ENCODE measurements at places on chromosomes 5 and 9. TPM values are rescaled to one million over a fixed set of nuclear protein-coding genes. Genes with fewer than 3 reads are reported as not detected.

The DIRAS2 gene
- total RNA-seq, result 1.2 TPM

The KIAA0825 gene
- 2.1 TPM for total RNA-seq

The FOXD4L5 gene
- total RNA-seq, result 0.27 TPM

The TAF11L7 gene
- not detected for total RNA-seq

The FSTL4 gene
- total RNA-seq, result 0.06 TPM

The COL5A1 gene
- total RNA-seq, result 129 TPM

The TNFSF8 gene
- total RNA-seq, result not detected

The LMBRD2 gene
- total RNA-seq, result 15.6 TPM

- H3K4me3 ChIP-seq, result no peak overlapping the region
- no peaks in the 10 kb centered on the region for H3K27me3 ChIP-seq
- peak overlapping the region; percentile 69 for H3K27ac ChIP-seq
- peaks cover 5% of the 10 kb centered on the region for H3K4me1 ChIP-seq
These were observed 6.8 kb upstream of the CEL start for GRCh38 chr9:133054966-133055365.

DNA sequence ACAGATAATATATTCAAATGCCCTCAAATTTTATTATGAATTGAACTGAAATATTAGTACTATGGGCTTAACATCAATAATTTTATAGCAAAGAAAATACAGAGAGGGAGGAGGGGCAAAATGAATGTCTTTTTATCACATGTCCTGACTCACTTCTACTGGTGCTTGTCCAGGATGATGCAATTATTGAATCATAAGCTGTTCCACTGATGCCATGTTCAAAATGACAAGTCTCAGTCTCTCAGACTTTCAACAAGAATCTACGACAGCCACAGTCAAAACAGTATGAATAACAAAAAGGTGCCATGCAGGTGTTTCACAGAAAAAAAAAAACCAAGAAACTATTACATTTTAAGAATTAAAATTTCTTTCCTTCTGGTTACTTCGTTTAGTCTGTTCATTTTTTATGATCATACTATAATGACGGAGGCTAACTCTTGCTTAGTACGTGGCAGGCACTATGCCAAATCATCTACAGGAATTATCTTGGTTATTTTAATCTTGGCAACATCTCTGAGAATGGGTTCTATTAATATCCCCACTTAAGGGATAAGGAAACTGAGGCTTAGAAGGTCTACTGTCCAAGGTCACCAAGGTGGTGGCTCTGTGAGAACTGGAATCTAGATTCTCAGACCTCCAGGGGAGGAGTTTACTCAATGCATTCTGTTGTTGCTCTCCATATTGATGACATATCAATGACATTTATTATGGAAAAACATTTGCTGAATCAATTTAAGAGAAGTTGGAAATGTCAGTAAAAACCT lies 61.5 kb downstream of the NR3C1 start:
- H3K4me3 ChIP-seq, result no peak overlapping the region
- H3K27ac ChIP-seq, result no peak overlapping the region
- DNase-seq, result no peak
- no peaks in the 10 kb centered on the region for H3K4me1 ChIP-seq
- no peaks in the 10 kb centered on the region for H3K36me3 ChIP-seq
- no peaks in the 10 kb centered on the region for H3K27me3 ChIP-seq

DNA sequence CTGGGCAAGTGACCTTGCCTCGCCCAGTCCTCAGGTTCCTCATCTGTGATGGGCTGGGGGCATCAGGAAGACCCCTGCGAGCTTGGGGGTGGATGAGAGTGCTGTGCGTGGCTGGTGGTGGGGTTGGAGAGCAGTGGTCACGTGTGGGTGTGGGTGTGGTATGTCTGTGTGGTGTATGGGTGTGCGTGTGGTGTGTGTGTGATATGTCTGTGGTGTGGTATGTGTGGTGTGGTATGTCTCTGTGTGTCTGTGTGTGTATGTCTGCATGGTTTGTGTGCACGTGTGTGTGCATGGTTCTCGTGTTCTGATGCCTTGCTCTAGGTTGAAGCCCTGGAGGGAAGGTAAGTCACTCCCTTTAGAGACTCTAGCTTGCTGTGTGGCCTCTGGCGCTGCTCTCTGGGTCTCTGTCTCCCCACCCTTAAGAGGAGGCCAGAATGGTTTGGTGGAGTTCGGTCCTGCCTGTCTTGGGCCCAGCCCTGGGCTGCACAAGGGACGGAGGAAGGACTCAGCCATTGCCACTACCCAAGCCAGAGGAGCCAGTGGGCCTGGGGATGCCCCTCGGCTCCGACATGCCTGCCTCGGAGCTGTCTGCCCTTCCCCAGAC lies 87.0 kb downstream of the RXRA start:
- peaks cover 3% of the 10 kb centered on the region for H3K36me3 ChIP-seq
- H3K4me3 ChIP-seq, result no peak overlapping the region

DNA sequence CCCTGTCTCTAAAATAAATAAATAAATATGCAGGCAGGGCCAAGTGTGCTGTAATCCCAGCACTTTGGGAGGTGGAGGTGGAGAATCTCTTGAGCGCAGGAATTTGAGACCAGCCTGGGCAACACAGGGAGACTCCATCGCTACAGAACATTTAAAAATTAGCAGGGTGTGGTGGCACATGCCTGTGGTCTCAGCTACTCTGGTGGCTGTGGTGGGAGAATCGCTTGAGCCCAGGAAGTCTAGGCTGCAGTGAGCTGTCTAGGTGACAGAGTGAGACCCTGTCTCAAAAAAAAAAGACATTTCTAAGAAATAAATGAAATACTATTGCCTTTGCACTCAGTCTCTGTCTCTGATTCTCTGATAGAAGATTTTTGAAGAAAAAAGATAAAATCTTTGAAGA lies 1.2 kb upstream of the PCDHGA10 start:
- no peaks in the 10 kb centered on the region for H3K36me3 ChIP-seq
- no peaks in the 10 kb centered on the region for H3K27me3 ChIP-seq
- H3K4me3 ChIP-seq, result no peak overlapping the region
- H3K27ac ChIP-seq, result no peak overlapping the region

GRCh38 chr5:56735849-56736641 lies 79.3 kb upstream of the MAP3K1 start:
- no peak overlapping the region for H3K4me3 ChIP-seq
- no peaks in the 10 kb centered on the region for H3K36me3 ChIP-seq
- no peaks in the 10 kb centered on the region for H3K27me3 ChIP-seq
- no peak for DNase-seq

- H3K4me3 ChIP-seq, result no peak overlapping the region
- H3K27ac ChIP-seq, result no peak overlapping the region
- no peak for DNase-seq
- peaks cover 10% of the 10 kb centered on the region for H3K4me1 ChIP-seq
- no peaks in the 10 kb centered on the region for H3K36me3 ChIP-seq
These were observed 419.2 kb downstream of the PDE4D start for GRCh38 chr5:59474324-59474723.

DNA sequence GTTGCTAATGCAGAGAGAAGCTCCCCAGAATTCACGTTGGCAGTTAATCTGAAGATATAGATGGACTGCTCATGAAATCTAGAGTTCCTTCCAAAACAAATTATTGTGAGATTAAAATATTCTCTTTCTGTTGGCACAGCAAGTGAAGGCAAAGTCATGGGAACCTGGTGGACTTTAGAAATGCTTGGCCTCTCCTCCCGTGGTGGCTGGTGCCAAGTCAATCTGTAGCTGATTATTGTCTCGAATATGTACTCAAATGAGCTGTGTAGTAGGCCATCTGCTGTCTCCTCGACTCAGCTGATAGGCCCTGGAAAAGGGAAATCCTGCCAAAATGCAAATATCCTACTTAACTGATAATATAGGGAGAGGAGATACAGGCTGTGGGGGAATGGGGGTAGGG lies 69.3 kb downstream of the DAPK1 start:
- no peaks in the 10 kb centered on the region for H3K36me3 ChIP-seq
- H3K27ac ChIP-seq, result no peak overlapping the region
- H3K27me3 ChIP-seq, result no peaks in the 10 kb centered on the region
- DNase-seq, result no peak
- H3K4me1 ChIP-seq, result peaks cover 28% of the 10 kb centered on the region

DNA sequence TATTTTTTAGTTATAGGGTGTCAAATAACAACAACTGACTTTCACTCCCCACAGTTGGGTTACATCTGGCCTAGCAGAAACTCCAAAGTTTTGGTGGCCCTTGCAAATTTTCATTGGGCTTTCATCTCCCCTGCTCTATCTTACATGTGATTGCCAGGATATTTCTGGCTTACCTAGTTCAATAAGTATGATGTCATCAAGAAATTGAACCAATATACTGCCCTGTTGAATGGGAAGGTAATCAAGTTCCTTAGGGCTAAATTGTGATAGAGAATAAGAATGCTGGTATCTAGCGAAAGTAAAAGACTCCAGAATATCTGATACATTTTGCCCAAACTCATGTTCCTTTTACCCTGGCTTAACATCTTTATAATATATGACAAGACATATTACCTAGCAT lies 17.0 kb upstream of the ICE1 start:
- DNase-seq, result no peak
- H3K4me3 ChIP-seq, result no peak overlapping the region
- no peaks in the 10 kb centered on the region for H3K4me1 ChIP-seq
- no peaks in the 10 kb centered on the region for H3K36me3 ChIP-seq

- DNase-seq, result no peak
- no peaks in the 10 kb centered on the region for H3K36me3 ChIP-seq
- no peaks in the 10 kb centered on the region for H3K27me3 ChIP-seq
- no peaks in the 10 kb centered on the region for H3K4me1 ChIP-seq
- no peak overlapping the region for H3K27ac ChIP-seq
These were observed 17.9 kb downstream of the NIPAL4 start for GRCh38 chr5:157477814-157478494.

GRCh38 chr5:136195971-136196820 lies 3.2 kb upstream of the SMIM32 start:
- H3K36me3 ChIP-seq, result no peaks in the 10 kb centered on the region
- no peak for DNase-seq
- H3K4me1 ChIP-seq, result peaks cover 4% of the 10 kb centered on the region
- no peak overlapping the region for H3K27ac ChIP-seq
- H3K27me3 ChIP-seq, result peaks cover 47% of the 10 kb centered on the region

GRCh38 chr9:5479994-5480694 lies 29.8 kb downstream of the CD274 start:
- H3K27ac ChIP-seq, result no peak overlapping the region
- H3K27me3 ChIP-seq, result no peaks in the 10 kb centered on the region
- no peaks in the 10 kb centered on the region for H3K36me3 ChIP-seq
- no peak overlapping the region for H3K4me3 ChIP-seq
- no peaks in the 10 kb centered on the region for H3K4me1 ChIP-seq
- no peak for DNase-seq

DNA sequence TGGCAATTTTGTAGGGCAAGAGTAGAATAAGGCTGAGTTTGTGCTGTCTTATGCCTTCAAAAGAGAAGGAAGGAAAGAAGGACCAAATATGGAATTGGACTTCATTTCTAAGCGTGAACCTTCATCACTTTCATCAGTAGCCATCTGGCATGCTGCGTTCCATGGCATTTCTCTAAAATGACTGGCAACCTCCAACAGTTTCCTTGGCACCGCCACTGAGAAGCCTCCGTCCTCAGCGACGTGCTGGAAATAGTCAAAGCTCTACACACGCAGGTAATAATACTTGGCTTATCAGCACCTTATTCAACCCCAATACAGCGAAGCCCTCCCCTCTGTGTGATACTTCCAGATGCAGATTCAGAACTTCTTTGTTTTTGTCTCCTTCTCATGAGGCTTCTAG lies 169.7 kb upstream of the CD180 start:
- no peak overlapping the region for H3K27ac ChIP-seq
- no peaks in the 10 kb centered on the region for H3K27me3 ChIP-seq
- no peaks in the 10 kb centered on the region for H3K36me3 ChIP-seq
- no peak overlapping the region for H3K4me3 ChIP-seq

- H3K27ac ChIP-seq, result no peak overlapping the region
- no peaks in the 10 kb centered on the region for H3K36me3 ChIP-seq
- no peak overlapping the region for H3K4me3 ChIP-seq
- peaks cover 98% of the 10 kb centered on the region for H3K27me3 ChIP-seq
These were observed 10.6 kb upstream of the LHX2 start for GRCh38 chr9:124000784-124001457.

DNA sequence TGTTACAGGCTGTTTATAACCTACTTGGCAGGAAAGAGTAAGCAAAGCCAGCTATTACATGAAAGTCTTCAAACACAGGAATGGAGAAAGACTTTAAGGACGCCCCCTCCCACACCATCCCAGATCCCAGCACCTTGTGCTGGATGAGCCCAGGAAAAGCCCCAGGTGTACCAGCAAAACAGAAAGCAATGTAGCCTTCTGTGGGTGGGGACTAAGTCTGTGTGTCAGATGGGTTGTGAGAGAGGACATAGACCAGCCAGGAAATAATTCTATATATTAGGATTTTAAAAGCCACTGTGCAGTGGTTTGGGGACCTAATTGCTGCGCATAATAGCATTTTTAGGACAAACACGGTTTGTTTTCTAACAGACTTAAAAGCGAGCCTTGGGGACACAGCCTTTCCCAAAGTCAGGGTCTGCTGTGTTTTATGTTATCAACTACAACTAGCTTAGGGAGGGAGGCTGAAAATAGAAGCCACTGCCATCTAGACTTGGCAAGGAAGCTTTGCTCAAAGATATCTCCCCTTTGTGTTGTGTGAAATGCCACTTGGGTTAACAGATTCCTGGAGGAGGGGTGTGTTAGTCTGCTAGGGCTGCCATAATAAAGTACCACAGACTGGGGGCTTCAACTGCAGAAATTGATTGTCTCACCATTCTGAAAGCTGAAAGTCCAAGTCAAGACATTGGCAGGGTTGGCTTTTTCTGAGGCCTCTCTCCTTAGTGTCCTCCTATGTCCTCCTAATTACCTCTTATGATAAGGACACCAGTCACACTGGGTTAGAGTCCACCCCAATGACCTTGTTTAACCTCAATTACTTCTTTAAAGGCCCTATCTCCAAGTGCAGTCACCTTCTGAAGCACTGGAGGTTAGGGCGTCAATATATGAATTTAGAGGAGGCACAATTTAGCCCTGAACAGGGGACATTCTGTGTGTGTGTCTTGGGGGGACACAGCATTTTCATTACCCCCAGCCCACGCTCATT lies 17.2 kb upstream of the UBE2QL1 start:
- no peak for DNase-seq
- peaks cover 28% of the 10 kb centered on the region for H3K27me3 ChIP-seq
- no peaks in the 10 kb centered on the region for H3K36me3 ChIP-seq
- H3K4me3 ChIP-seq, result no peak overlapping the region
- peaks cover 19% of the 10 kb centered on the region for H3K4me1 ChIP-seq

GRCh38 chr9:130220352-130220751 lies 45.2 kb upstream of the HMCN2 start:
- H3K36me3 ChIP-seq, result peaks cover 5% of the 10 kb centered on the region
- no peak overlapping the region for H3K4me3 ChIP-seq
- peaks cover 15% of the 10 kb centered on the region for H3K4me1 ChIP-seq
- DNase-seq, result peak; percentile 79

- H3K36me3 ChIP-seq, result no peaks in the 10 kb centered on the region
- DNase-seq, result peak; percentile 82
- H3K27me3 ChIP-seq, result no peaks in the 10 kb centered on the region
- H3K27ac ChIP-seq, result no peak overlapping the region
- H3K4me1 ChIP-seq, result peaks cover 9% of the 10 kb centered on the region
These were observed 4.5 kb upstream of the CARD19 start for GRCh38 chr9:93091453-93092081.

GRCh38 chr9:18333157-18333556 lies 140.8 kb upstream of the ADAMTSL1 start:
- peaks cover 6% of the 10 kb centered on the region for H3K4me1 ChIP-seq
- H3K4me3 ChIP-seq, result no peak overlapping the region
- H3K27ac ChIP-seq, result no peak overlapping the region
- H3K36me3 ChIP-seq, result no peaks in the 10 kb centered on the region
- peak; percentile 42 for DNase-seq
- no peaks in the 10 kb centered on the region for H3K27me3 ChIP-seq

GRCh38 chr9:108086624-108087023 lies 597.1 kb upstream of the KLF4 start:
- H3K27ac ChIP-seq, result no peak overlapping the region
- no peaks in the 10 kb centered on the region for H3K36me3 ChIP-seq
- H3K27me3 ChIP-seq, result no peaks in the 10 kb centered on the region
- no peak for DNase-seq
- H3K4me3 ChIP-seq, result no peak overlapping the region

- H3K4me1 ChIP-seq, result peaks cover 8% of the 10 kb centered on the region
- no peaks in the 10 kb centered on the region for H3K27me3 ChIP-seq
- no peaks in the 10 kb centered on the region for H3K36me3 ChIP-seq
- H3K27ac ChIP-seq, result no peak overlapping the region
These were observed 8.9 kb downstream of the ARAP3 start for GRCh38 chr5:141672841-141673813.
